ENCODE measurements at places on chromosomes 7 and 10. TPM values are rescaled to one million over a fixed set of nuclear protein-coding genes. Genes with fewer than 3 reads are reported as not detected.

Gene FOXP2
- 3.3 TPM for total RNA-seq

Gene AZGP1
- not detected for total RNA-seq

Gene GDF10
- 6.1 TPM for total RNA-seq

Gene RNF133
- total RNA-seq, result 0.30 TPM

Gene DOCK1
- 45.0 TPM for total RNA-seq

Gene LRRC17
- total RNA-seq, result 63.4 TPM

GRCh38 chr10:35352512-35352911, 16.2 kb downstream of the CCNY start:
- no peak for DNase-seq

DNA sequence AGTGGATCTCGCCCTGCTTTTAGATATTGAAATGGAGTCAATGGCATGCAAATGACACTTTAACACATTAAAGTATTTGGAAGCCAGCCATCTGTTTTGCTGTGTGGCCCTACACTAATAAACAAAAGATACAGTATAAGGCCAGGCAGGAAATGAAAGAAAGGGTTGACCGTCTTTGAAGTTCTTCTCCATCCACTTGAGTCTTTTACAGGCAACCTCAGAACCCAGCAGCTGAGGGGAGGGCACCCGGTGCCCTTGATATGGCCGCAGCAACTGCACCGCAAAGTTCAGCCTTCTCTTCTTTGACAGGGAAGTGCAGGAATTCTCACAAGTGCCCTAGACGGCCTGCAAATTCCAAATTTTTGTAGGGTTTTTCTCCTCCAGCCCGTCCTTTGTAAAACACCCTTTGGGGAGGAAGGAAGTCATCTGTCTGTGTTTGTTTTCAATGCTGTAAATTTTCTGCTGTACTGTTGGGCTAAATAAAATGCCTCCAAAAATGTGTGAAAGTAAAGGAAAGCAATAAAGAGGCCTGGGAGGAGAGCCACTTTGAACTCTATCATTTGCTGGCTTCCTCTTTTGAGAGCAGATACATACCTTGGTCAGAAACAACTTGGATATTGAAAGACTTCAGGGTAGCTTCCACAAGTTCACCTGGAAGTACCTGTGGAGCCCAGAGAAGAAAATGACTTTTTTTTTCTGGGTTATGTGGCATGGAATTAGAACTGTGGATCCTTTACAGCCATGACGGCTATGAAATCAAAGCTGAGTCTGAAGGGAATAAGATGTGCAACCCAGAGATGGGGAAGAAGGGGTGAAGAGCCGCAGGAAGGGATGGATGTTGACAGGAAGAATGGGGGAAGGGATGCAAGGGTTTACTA, 3.6 kb downstream of the HOXA1 start:
- DNase-seq, result no peak

DNA sequence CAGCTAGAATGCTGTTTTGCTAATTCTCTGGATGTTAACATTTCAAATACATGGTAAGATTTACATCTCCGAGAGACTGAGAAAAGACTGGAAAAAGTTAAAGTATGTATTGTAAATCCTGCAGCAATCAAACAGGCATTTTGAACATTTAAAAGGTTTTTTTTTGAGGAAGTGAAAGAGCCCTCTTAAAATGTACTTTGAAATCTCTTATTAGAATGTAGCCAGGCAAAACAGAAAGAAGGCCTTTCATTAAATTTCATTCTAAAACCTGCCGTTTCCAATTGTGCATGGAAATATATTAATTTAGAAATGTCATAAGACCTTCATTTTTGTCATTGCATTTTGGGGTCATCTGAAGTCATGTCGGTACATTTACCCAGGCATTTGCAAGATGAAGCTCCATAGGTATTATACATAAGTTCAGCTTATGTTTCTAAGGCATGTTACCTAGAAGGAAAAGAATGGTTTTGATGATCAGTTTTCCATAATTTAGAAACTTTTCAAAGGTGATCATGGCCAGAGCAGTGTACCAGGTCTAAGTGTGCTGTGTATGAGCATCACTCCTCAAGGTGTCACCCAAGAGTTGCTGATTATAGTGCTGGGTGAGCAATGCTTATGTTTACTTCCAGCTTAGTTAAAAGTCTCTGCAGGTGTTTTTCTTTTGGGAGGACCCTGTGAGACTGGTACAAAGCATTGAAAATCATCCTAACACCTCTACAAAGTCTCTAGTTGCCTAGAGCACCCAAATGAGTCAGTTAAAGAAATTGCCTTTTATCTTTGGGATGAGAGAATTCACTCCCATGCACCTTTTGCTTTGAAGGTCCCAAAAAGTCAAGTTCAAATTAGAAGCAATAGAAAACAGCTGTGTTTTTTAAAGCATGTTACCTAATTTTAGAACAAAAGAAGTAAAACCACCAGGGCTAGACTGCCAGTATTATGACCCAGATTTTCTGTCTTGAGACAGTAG, 7.1 kb downstream of the ZNF736 start:
- no peak for DNase-seq

GRCh38 chr10:11683529-11684320, 58.5 kb upstream of the ECHDC3 start:
- no peak for DNase-seq

GRCh38 chr7:617614-618538, 98.2 kb upstream of the PDGFA start:
- DNase-seq, result no peak

DNA sequence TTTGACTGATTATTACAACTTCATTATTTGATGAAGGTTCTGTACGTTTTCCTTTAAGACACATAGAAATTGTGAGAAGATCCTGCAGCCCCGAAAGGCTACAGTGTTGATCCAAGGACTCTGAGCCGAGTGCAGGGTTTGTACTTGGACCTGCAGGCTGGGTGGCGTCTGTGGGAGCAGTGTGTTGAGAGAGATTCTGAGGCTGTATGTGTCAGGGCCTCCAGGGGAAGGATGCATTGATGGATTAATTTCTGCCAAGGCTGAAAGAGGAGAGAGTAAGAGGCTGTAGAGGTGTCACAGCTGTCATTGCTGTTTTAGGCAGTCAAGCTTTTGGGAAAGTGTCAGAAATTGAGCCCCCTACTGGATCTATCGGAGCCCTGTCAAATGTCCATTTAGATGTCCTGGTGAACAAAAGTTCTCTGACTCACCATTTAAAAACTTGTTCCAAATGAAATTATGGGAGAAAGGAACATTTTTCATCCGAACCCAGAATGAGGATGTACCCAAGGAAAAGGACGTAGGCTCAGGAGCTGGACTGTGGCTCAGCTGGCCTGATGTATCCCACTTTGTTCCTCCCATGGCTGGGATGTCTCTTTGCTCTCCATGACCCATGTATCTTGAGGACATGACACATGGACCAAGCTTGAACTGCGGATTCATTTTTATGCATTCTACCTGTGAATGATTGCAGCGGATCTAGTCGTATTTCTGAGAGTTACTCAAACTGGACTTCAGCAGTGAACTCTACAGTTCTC, 102.2 kb downstream of the TCF7L2 start:
- DNase-seq, result no peak

- DNase-seq, result no peak
Measured at GRCh38 chr7:120716307-120716706, 141.6 kb downstream of the TSPAN12 start.

GRCh38 chr7:49579408-49579807, 194.0 kb upstream of the VWC2 start:
- no peak for DNase-seq

Data from astrocyte (in vitro differentiated cells and primary cell).